ENCODE measurements at places on chromosomes 13 and 19.
A peak's percentile ranks its signal among the peaks of the same experiment; 100 is the strongest.

DNA sequence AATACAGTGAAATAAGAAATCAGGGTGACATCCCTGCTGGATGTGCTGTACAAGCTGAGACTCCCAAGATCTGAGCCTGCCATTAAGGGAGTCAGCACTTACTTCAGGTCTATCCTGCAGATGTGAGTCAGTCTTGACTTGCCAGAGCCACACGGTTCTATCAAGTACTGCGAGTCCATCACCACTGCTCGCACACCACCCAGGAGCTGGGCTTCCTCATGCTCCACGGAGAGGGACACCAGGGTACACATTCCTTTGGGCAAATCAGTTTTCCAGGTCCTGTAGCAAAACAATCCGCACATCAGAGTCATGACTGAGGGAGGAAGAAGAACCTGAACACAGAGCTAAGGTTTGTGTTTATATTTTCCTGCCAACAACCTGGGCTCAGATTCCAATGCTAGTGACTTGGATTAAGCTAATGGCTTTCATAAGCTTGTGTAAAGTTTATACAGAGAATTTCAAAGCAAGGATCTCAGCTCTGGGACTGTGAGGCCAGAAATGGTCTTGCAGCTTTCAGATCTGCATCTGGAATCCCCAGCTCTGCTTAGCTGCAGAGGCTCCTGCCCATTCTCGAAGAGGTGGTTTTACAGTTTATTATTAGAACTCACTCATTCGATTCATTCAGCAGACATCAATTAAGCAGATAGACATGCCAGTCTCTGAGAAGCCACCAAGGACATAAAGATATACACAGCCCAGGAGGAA, 90.6 kb downstream of the KL start:
- no peak for DNase-seq

- no peak for DNase-seq
Measured at GRCh38 chr19:29587518-29587986, 18.5 kb upstream of the POP4 start.

- no peak for DNase-seq
Measured at GRCh38 chr13:79780240-79780639, 299.3 kb downstream of the NDFIP2 start.

GRCh38 chr19:47112166-47112996, 1.2 kb downstream of the ZC3H4 start:
- DNase-seq: peak; percentile 87

DNA sequence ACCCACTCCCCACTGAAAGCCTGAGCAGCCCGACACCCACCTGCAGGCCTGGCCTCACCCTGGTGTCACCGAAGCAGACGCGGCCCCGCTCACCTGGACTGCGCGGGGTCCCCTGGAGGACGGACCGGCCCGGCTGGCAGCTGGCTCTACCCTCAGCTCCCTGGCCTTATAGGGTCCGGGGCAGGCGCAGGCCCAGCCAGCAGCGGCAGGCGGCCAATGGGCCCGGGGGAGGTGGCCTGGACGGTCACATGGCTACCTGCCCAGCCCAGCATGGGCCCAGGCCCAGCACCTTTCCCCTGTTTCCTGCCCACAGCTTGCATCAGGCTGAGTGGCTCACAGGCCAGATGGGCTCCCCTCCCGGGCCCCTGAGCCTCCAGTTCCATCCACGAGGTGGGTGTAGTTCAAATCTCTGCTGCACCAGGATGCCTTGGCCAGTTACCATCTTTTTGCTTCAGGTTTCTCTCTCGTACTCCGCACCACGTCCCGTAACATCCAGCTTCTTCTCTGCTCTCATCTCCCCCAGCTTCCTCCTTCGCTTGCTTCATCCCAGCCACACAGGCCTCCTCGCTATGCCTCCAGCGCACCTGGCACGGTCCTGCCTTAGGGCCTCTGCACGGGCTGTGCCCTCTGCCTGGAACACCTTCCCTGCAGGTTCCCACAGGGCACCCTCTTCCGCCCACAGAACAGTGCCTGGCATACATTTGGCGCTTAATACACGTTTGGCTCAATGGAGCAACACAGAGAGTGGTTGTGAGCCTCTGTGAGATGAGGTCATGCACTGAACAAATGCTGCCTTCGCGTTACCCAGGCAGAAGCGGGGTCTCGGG, at the start of gene PLIN4:
Gene PLIN4, minus strand, starts transcription at position 142 of the 827 bp plus-strand sequence. CDS start 214 bp downstream, outside the sequence.
- peak; percentile 53 for DNase-seq
